DND-41 (cell line): ENCODE measurements at places on chromosomes 12 and 14.

DNA sequence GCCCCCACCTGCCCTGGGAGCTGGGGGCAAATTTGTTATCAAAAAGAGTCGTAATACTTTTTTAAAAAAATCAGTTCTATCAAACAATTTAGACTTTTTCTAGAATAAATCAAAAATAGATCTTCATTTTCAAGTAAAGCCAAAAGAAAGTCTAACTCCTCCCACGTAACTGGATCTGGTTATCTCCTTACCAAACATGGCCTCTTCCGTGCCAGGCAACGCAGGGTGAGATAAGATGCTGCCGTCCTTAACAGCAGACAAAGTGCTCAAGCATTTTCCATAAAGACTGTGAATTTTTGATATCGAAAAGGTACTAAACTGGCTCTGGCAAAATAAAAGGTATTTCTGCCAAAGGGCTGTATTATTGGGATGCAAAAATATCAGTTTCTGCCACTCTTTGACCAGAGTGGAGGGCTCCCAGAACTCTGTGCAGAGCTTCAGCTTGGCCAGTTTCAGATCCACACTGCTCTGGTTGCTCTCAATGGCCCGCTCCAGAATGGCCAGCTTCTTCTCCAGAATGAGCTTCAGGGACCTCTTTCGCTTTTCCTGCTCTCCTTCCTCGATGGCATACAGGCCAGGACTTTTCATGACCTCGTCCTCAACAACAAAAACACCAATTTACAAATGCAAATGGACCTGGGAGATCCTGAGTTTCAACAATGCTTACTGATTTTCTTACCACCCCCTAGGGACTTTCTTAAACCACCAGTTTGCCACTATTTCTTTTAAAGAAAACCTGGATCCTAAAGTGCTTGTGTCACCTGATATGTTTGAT is 29.0 kb downstream of the NRDE2 start:
- no peak for DNase-seq

- no peak for DNase-seq
Measured at GRCh38 chr12:98814254-98814653, 169.2 kb downstream of the APAF1 start.

- no peak for DNase-seq
Measured at GRCh38 chr12:48156652-48157017, 680 bp downstream of the ASB8 start.

GRCh38 chr12:106288494-106289195 is 13.9 kb upstream of the TCP11L2 start:
- DNase-seq: no peak

DNA sequence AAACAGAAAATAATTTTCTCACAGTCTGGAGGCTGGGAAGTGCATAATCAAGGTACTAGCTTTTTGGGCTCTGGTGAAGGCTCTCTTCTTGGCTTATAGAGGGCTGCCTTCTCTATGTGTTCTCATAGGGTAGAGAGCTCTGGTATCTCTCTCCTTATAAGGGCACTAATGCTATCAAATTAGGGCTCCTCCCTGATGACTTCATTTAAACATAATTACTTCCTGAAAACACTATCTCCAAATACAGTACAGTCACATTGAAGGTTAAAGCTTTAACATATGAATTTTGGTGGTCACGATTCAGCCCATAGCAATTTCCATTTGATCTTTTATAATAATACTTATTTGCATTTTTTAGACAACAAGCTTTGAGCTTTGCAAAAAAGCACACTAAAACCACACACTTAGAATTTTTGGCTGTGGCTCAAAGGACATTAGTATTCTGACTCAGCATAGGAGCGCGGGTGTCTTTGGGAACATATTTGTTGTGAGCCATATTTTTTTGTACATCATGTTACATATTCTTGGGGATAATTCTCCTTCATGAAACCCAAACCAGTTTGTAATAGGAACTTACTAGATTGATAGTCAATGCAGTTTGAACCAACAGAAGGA is 808.1 kb upstream of the FBXO33 start:
- no peak for DNase-seq

- DNase-seq: no peak
Measured at GRCh38 chr14:37589715-37590427, 5.2 kb downstream of the FOXA1 start.

DNA sequence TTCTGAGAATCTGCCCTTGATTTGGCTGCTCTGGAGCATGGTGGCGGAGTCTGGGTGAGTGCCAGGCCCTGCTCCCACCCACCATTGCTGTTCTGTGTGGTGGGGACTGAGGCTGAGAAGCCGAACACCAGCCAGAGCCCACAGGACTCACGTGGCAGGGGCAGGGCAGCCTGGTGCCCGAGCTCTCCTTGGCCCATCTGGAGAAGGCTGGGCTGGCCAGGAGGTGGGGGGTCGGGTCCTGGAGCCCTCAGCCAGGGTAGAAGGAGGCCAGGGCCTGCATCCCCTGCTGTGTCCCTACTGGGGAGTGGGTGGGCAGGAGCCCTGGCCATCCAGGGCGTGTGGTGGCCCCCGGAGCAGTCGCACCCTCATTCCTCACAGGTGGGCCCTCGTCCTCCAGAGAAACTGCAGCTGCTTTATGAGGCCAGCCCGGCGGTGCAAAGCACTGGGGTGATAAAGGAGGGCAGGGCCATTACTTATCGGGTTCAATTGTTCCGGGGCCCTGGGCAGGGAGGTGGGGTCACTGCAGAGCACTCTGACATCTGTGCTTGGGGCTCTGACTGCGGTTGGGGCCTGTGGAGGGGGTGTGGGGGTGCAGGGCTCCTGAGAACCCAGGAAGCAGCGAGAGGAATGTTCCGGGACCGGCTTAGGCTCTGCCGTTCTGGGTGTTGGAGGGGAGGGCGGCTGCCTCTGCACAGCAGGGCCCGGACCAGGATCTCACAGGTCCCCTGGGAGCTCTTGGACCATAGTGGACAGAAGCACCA is 217.5 kb upstream of the C14orf180 start:
- no peak for DNase-seq

DNA sequence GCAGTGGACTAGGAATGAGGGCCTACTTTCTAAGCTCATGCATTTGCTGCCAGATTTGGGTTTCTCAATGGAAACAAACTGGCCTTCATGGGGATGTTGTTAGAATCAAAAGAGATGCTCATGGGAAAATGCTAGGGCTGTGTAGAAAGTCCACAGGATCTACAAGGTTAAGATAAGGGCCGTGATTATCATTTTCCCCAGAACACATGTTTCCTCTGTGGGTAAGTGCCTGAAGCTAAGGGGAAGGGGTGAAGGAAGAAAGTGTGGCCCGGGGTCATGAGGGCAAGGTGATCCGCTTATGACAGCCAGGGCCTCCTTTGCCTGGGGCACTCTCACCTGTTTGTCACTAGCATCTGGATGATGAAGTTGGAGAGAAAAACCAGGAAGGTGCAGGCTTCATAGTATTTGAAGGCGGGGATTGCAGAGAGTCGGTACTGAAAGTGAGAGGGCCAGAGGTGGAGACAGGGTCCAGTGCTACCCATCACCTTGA is 9.8 kb downstream of the ADCY4 start:
- DNase-seq: no peak

- no peak for DNase-seq
Measured at GRCh38 chr14:21257394-21257909, 11.8 kb downstream of the HNRNPC start.

- no peak for DNase-seq
Measured at GRCh38 chr12:120581998-120582397, 796 bp upstream of the POP5 start.

DNA sequence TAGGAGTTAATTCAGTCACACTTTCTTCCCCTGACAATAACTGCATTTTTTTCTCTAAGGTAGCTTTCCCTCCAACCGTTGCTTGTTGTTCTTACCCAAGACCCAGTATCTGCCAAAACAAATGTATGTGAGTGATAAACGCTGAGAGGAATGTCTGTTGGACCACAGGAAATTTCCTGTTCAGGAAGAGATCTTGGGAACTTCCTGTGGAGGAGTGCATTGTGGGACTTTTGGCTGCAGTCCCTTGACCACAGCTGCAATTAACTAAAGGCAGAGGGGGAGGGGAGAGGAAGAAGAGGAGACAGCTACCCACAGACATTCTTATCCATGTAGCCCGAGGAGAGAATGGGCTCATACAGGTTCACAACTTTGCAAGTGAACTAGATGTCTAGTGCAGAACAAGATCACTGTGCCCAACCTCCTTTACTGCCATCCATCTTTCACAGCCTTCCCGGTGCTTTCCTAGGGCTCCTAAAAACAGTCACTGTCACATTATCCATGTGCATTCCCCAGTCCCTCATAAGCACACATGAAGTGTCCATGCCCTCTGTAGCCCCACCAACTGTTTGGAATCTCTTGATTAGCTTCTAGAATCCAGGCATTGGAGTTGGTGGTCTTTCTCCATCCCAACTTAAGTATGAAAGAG is 149.5 kb downstream of the ETV6 start:
- peak; percentile 88 for DNase-seq

GRCh38 chr12:43361031-43361710 is 190.8 kb downstream of the ADAMTS20 start:
- no peak for DNase-seq

DNA sequence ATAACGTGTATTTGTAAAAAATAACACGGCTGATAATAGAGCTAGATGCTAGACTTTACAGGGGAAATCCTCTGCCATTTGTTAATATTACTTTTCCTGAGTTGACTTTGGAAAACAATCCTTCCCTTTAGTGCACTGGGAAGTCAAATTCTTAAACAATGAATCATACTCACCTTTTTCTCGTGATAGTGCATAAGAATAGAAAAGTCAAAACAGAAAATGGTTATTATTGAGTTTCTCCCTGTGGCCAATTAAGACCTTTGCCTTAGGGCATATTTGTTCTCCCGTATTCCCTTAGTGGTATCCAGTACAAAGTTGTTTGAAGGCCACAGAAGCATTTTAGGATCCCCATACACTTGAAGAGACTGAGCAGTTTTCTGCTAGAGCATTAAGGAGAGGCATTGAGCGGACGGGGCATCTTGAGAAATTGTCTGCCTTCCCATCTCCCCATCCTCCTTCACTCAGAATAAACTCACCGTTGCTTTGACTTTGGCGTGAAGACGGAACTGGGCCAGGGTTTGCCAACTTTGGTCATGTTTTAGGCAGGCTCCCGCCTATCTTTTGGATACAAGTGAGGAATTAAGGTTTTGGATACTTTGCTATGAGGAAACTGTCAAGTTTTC is 171.3 kb downstream of the TMTC2 start:
- no peak for DNase-seq

DNA sequence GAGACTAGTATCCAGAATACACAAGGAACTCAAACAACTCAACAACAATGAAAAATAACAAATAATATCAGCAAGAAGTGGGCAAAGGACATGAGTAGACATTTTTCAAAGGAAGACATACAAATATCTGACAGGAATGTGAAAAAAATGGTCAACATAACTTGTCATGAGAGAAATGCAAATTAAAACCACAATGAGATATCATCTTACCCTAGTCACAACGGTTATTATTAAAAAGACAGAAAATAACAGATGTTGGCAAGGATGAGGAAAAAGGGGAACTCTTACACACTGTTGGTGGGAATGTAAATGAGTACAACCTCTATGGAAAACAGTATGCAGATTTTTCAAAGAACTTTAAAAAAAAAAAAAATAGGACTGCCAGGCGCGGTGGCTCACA is 20.4 kb downstream of the VWF start:
- no peak for DNase-seq
